ENCODE measurements at places on chromosomes 2 and 18.

DNA sequence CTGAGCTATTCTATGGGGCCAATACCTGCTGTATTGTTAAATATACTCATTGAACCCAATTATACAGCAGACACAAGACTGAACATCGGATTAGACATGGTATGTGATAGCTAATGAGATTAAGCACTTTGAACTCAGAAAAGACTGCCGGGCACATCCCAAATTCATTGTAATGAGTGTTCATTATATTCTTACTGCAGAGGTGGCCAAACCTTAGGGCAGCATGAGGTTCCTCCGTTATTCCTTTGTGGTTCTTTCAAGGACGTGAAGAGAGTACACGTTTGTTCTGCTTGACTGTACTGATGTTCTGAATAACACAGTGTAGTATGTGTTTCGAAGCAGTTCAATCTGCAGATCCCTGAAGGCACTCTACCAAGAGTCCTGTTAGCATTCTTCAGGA is 78.4 kb downstream of the KIF5C start:
- DNase-seq, result no peak

- no peak for DNase-seq
These were observed 77.4 kb downstream of the CTAGE1 start for GRCh38 chr18:22340331-22340730.

GRCh38 chr2:227932403-227932802 is 61.0 kb downstream of the DAW1 start:
- no peak for DNase-seq

- DNase-seq, result no peak
These were observed 18.6 kb upstream of the KCNG2 start for GRCh38 chr18:79779021-79779699.

- DNase-seq, result no peak
These were observed 77.3 kb downstream of the COPS8 start for GRCh38 chr2:237162959-237163358.

GRCh38 chr2:237600205-237600846 is 9.8 kb upstream of the RAB17 start:
- DNase-seq, result no peak

DNA sequence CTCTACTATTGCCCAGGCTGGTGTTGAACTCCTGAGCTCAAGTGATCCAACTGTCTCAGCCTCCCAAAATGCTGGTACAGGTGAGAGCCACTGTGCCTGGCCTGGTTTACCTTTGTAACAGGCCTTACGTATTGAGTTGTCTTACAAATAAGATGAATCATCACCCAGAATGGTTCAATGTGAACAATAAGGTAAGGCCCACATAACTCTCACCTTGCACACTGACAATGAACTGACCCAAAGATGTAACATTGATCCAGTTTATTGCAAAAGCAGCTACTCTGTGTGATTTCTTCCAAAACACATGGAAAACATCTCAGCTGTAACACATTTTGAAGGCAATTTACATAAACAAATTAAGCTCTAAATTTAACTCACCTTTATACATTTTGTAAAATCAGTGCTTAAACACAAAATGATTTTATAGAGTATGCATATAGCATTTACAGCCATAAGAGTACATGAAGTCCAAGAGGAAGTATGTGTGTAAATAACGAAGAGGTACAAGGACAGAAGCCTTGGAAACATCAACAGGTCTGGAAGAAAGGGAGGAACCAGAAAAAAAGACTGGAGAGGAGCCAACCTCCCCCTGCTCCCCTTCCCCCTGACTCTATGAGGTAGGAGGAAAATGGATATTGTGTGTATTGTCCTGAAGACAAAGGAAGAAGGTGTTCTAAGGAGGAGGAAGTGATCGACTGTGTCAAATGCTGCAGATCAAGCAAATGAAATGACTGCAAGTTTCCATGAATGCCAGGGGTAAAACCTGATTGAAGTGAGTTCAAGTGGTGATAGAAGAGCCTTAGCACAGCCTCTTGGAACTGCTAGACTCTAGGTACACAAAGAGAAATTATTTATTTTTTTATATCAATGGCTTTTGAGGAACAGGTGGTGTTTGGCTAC is 5.6 kb upstream of the WDFY1 start:
- DNase-seq, result no peak

GRCh38 chr2:186273953-186274352 is 212.1 kb upstream of the ZC3H15 start:
- DNase-seq, result no peak
